ENCODE measurements at places on chromosomes 1 and 21.

DNA sequence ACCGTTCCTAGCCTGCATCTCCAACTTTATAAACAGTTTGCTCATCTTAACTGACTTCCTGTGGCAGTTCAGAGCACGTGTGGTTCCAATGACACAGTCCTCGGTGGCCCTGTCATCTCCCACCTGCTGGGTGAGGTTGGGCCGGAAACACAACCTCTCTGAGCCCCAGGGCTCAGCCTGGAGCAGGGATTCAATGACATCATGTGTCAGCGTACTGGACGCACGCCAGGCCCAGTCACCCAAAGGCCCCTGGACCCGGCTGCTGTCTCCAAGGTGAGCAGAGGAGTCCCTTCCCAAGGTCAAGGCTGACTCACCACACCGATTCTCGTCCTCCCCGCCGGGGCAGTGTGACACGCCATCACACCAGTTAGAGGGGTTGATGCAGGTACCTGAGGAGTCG is 19.9 kb downstream of the TMPRSS2 start:
- no peak for DNase-seq

GRCh38 chr1:181557313-181557712 is 74.0 kb downstream of the CACNA1E start:
- DNase-seq: no peak

DNA sequence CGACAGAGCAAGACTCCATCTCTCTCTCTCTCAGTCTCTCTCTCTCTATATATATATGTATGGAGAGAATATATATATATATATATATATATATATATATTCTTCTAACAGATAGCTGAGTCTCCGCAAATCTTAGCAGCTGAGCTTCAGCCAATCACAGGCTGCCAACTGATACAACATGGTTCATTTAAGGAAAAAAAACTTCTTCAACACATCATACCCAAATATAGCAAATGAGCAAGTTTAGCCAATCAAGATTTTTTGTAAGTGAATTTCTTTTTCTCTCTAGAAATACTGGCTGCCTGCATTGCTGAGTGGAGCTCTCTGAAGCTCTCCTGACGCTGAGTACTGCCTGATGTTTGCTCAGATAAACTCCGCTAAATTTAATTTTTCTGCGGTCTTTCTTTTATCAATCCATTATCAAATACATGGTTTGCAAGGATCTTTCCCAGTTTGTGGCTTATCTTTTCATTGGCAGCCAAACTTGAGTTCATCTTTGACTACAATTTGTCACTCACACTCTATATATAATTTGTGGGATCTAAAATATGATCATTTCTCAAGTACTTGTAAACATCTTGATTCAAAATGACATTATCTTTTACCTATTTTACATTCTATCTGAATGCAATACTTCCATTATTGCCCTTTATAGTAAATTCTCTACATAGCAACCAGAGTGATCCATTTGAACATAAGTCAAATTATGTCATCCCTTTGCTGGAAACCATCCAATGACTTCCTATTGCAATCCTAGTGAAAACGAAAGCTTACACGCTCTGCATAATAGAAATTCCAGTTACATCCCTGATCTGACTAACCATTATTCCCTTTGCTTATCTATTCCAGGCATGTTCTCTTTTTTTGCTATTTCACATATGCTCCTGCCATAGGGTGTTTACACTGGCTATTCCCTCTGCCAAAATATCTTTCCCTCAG is 2131.7 kb downstream of the MRPL39 start:
- no peak for DNase-seq

DNA sequence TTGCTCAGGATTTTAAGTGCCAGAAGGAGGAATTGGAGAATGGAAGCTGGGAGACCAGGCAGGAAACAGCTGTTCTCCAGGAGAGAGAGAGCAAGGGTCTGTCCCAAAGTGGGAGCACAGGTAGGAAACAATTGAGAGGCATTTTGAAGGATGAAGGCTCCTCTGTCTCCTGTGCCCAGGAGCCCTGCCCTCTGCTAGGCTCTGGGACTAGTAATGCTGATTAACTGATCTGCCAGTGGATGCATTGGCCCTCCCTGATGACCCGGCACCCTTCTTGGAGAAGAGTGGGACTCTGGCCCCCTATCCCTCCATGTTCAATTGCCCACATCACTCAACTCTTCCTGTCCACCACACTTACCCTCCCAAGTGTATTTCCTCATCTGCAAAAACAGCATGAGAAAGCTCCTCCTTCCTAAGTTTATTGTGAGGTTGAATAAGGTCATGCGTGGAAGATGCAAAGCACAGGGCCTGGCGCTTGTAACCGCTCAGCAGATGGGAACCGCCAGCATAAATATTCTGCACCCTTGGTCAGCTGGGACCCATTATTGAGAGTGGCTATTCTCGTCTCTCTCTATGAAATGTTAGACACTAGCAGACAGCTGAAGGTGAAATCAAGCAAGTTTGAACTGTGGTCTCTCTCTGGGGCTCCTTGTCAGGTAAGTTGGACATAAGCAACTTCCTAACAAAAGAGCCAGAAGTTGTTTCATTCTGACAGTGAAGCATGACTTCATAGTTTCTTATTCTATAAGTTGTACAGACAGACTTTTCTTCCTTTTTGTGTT is 63.0 kb upstream of the ANGPTL1 start:
- no peak for DNase-seq

GRCh38 chr1:187409341-187409740 is 580.6 kb downstream of the PLA2G4A start:
- no peak for DNase-seq

DNA sequence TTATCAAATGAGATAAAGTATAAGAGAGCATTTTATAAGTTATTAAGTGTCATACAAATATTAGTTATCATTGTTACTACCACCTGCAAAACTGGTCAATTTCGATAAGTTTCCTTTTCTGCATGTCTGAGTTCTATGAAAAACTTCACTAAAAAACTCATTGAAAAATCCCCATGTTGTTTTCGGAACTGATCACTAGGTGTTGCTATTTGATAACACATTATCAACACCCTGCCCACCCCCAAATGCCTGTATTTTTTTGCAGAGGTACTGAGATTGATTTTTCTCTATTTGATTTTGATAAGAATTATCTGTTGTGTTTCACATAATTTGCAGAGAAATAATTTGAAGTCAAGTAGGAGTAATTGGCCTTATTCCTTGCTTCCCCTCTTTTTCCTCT is 22.1 kb upstream of the DISP1 start:
- DNase-seq: peak; percentile 25

DNA sequence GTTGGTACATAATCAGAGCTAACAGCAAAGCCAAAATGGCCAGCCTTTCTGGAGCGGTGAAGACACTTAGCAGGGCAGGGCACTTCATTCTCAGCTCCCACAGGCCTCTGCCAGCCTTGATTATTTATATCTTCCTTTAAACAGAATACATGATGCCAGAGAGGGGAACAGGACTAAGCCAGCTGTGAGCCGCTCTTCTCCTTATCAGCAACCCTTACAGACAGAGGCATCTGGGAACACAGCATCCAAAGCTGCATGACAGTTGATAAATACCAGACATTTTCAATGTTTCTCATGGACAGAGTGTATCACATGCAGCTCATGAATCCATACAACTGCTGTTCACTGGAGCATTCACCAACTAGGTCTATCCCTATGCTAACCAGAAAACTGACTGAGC is 29.1 kb downstream of the DNAJC11 start:
- DNase-seq: no peak

GRCh38 chr1:236030534-236030933 is 34.4 kb downstream of the NID1 start:
- DNase-seq: no peak

DNA sequence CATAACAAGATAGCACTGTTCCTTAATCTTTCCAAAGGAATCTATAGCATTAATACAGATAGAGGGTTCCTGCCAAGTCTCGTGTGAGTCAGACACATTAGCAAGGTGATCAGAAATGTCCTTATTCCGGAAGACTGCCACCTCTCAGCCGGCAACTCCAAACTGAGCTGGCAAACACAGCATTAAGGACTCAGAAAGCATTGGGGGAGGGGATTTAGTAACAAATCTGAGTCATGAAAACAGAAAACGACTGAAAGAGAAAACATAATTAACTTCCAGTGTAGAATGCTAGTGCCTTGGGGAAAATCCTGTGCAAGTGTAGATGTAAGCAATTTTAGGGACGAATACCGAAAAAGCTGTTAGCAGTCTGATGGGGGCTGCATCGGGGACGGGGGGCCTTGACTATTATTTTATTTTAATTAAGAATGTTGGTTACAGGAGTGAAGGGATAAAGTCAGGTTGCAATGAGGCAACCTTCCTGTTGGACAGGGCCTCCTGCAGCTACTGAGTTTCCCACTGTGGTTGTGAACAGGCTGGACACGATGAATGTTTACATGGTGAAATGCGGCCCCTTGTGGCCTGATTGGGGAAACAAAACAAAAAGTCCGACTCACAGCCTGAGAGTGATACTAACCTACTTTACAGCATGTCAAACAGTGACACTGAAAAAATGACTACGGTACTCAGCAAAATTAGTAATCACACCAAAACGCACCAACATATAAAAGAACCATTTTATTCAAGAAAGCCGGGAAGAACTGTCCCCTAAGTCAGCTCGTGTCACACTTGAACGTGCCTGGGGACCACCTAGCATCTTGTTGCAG is 20.7 kb downstream of the MIS18A start:
- DNase-seq: peak; percentile 67

- DNase-seq: no peak
Observed at GRCh38 chr1:166353213-166353612, 186.4 kb upstream of the FAM78B start.

GRCh38 chr1:188594542-188595235 is 1765.9 kb downstream of the PLA2G4A start:
- no peak for DNase-seq

GRCh38 chr1:19945914-19946313 is 22.5 kb upstream of the PLA2G2E start:
- no peak for DNase-seq

- DNase-seq: no peak
Observed at GRCh38 chr1:234119431-234119830, 215.0 kb downstream of the SLC35F3 start.

GRCh38 chr1:185775501-185775900 is 41.3 kb downstream of the HMCN1 start:
- DNase-seq: no peak

GRCh38 chr21:26099610-26100219 is 70.9 kb downstream of the APP start:
- DNase-seq: peak; percentile 7

DNA sequence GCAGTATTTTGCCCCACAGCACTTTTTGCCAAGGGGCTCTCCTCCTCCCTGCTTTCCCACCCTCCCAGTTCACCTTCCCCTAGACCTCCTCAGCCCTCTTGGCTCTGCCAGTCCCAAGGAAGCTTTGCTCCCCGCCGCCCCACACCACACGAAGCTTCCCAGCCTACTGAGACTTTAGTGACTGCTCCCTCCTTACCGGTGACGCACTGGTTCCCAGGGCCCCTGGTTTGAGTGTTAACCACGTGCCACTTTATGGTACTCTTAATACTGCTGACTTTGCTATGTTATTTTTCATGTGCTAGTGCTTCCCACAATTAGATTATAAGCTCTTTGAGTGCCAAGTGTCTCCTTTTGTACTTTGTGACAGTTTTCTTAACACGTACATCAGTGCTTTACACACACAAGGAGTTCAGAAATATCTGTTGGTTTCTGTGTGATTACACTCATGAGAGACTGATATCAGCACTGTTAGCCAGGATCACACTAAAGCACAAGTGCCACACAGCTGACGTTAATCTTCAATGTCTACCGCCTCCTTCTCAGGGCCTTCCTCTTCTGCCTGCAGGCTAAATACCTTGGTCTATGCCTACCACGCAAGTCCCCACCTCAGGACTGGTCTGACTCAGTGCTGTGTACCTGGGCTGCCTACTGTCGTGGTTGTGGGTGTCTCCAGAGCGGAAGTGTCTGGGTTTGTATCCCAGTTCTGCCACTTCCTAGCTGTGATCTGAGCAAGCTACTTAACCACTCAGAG is 61.0 kb downstream of the DNTTIP2 start:
- DNase-seq: peak; percentile 31

GRCh38 chr1:14367451-14367850 is 231.0 kb upstream of the KAZN start:
- no peak for DNase-seq

- DNase-seq: no peak
Observed at GRCh38 chr1:115466433-115466832, 128.4 kb upstream of the NGF start.

GRCh38 chr1:10665930-10666850 is 130.3 kb downstream of the CASZ1 start:
- DNase-seq: no peak

DNA sequence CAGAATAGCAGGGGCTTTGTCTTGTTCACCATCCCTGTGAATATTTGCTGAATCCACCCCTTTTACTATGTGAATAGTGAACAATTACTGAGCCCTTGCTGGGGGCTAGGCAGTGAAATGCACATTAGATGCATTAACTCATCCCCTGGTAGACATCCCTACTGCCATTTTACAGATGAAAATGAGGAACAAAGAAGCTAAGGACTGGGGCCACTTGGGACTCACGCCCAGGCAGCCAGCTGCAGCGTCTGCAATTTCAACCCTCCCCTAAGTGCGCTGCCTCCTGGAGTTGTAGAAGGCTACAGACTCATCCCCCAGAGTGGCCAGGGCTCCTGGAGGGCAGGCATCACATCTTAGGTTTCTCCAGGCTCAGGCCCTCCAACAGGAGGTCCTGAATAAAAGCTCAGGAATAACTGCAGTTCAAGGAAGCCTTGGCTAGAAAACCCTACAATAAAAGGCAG is 31.6 kb downstream of the CAPZB start:
- DNase-seq: peak; percentile 79
